Glutamatergic neuron (in vitro differentiated cells): ENCODE measurements at places on chromosomes 16 and 17.

- no peak for DNase-seq
- peaks cover 3% of the 10 kb centered on the region for H3K36me3 ChIP-seq
- H3K4me3 ChIP-seq: no peak overlapping the region
- no peak overlapping the region for H3K27ac ChIP-seq
- no peaks in the 10 kb centered on the region for H3K4me1 ChIP-seq
Measured at GRCh38 chr17:6953689-6954088, 42.2 kb upstream of the ALOX12 start.

GRCh38 chr17:32664936-32665583 is 178.3 kb downstream of the CDK5R1 start:
- no peak for DNase-seq
- no peak overlapping the region for H3K27ac ChIP-seq
- no peak overlapping the region for H3K4me3 ChIP-seq
- H3K4me1 ChIP-seq: no peaks in the 10 kb centered on the region

- DNase-seq: no peak
- peaks cover 10% of the 10 kb centered on the region for H3K27me3 ChIP-seq
- H3K27ac ChIP-seq: peak overlapping the region; percentile 8
- no peak overlapping the region for H3K4me3 ChIP-seq
- H3K36me3 ChIP-seq: peaks cover 24% of the 10 kb centered on the region
- H3K4me1 ChIP-seq: peaks cover 7% of the 10 kb centered on the region
Measured at GRCh38 chr17:66951605-66951953, 12.9 kb upstream of the CACNG4 start.

- H3K4me3 ChIP-seq: no peak overlapping the region
- DNase-seq: no peak
- H3K27ac ChIP-seq: no peak overlapping the region
Measured at GRCh38 chr17:60395508-60396065, 3.7 kb upstream of the USP32 start.

- no peak overlapping the region for H3K4me3 ChIP-seq
- no peaks in the 10 kb centered on the region for H3K36me3 ChIP-seq
- H3K27me3 ChIP-seq: no peaks in the 10 kb centered on the region
- no peak for DNase-seq
- H3K27ac ChIP-seq: no peak overlapping the region
Measured at GRCh38 chr16:59593194-59593661, 859.1 kb upstream of the GOT2 start.

DNA sequence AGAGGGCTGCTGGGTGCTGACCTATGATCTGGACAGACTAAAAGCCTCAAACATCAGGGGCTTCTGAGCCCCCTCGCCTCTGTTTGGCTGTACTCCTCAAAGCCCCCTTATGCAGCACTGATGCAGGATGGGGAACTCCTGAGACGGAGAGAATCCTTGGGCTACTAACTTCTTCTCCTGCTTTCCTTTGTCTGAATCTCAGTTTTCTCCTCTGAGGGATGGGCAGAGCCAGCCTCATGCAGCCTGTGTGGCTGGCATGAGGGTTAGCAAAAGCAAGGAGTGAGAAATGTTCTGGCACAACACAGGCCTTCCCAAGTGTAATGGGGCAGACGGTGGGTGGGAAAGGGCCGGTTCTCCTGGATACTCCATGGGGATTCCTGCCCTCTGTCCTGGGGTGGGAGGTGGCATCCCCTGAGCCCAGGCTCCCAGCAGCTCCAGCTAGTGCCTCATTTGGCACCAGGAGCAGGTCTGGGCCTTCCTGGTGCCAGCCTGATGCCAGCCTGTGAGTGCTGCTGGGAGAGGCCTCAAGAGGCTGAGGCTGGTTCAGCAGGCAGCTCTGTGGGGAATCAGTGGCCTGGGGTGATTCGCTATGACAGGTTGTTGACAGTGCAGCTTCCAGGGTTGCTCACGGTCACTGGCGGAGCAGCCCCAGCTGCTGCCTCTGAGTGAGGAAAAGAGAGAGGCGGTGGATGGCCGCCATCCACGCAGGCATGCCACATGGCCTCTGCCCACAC is 4.0 kb upstream of the BRD7 start:
- no peaks in the 10 kb centered on the region for H3K36me3 ChIP-seq
- H3K4me3 ChIP-seq: no peak overlapping the region
- peaks cover 9% of the 10 kb centered on the region for H3K4me1 ChIP-seq
- peak; percentile 44 for DNase-seq
- H3K27me3 ChIP-seq: peaks cover 5% of the 10 kb centered on the region
- H3K27ac ChIP-seq: peak overlapping the region; percentile 41

DNA sequence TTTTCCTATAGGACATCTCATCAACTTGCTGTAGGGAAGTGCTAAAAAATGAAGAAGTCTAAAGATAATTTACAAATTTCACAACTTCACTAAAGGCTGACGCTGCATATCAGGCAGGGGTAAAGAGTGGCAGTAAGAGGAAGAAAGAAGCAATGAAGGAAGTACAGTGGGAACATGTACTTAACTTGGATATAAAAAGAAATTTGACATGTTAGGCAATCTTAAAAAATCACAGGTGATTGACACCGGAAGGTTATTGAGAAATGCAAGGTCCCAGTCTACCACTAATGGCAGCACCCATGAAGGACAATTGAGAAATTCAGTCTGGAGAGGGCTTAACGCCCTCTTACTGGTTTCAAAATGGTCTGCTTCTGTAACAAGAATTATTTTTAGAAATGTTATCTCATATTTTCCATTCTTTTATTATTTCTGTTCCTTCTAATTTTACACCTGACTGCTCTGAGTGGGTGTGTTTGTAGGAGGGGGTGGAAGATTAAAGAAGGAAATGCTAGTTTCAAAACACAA is 358.1 kb downstream of the KCNJ2 start:
- H3K4me3 ChIP-seq: no peak overlapping the region
- H3K36me3 ChIP-seq: no peaks in the 10 kb centered on the region
- no peak for DNase-seq
- no peaks in the 10 kb centered on the region for H3K4me1 ChIP-seq
- H3K27me3 ChIP-seq: no peaks in the 10 kb centered on the region

GRCh38 chr16:14502256-14502875 is 127.7 kb downstream of the PARN start:
- H3K36me3 ChIP-seq: no peaks in the 10 kb centered on the region
- peaks cover 12% of the 10 kb centered on the region for H3K4me1 ChIP-seq

DNA sequence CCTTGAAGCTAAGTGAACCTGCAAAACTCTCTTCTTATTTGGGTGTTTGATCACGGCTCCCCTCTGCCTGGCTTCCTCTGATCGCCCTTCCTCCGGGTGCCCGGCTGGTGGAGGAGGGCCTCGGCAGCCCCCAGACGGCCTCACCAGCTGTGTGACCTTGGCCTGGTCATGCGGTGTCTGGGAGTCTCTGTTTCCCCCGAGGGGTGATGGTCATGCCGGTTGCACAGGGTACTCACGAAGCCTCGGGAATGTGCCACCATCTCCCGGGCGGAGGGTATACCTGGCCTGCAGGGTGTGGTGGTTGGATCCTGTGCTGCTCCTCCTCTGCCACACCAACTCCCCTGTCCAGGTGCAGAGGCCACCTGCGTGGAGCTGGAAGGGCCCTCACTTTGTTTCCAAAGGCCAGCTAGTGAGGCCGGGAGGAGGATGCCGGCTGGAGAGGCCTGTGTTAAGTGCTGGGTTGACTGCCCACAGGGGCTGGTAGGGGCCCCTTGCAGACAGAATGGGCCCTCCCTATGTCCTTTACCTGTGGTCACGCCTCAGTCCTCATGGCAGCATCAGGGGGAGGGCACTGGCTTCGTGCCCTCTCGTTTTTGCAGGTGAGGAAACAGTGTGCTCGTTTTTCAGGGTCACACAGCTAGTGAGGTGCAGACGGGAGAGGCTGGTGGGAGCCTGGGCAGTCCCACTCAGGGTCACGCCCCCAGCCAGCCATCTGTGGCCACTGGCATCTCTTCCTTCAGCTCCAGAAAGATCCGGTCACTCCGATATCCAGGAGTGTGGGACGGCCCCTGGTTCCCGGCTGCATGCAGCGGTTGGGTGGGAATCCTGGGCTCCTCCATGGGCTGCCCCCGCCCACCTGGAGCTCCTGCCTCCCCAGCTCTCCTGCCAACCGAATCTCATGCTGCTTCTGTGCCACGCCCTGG is 148.5 kb upstream of the GSE1 start:
- peaks cover 31% of the 10 kb centered on the region for H3K4me1 ChIP-seq
- H3K27ac ChIP-seq: no peak overlapping the region
- no peak for DNase-seq
- peaks cover 25% of the 10 kb centered on the region for H3K27me3 ChIP-seq

GRCh38 chr17:33679595-33679994 is 386.5 kb upstream of the ASIC2 start:
- peak overlapping the region; percentile 18 for H3K27ac ChIP-seq
- no peaks in the 10 kb centered on the region for H3K36me3 ChIP-seq
- no peaks in the 10 kb centered on the region for H3K27me3 ChIP-seq
- no peak for DNase-seq

GRCh38 chr16:4373909-4374742 is 2.5 kb downstream of the VASN start:
- DNase-seq: no peak
- H3K27ac ChIP-seq: no peak overlapping the region
- H3K36me3 ChIP-seq: no peaks in the 10 kb centered on the region
- H3K4me3 ChIP-seq: peak overlapping the region; percentile 46

- H3K27ac ChIP-seq: no peak overlapping the region
- no peaks in the 10 kb centered on the region for H3K36me3 ChIP-seq
- H3K27me3 ChIP-seq: peaks cover 4% of the 10 kb centered on the region
- no peak for DNase-seq
Measured at GRCh38 chr16:78490847-78491246, 391.4 kb downstream of the WWOX start.

DNA sequence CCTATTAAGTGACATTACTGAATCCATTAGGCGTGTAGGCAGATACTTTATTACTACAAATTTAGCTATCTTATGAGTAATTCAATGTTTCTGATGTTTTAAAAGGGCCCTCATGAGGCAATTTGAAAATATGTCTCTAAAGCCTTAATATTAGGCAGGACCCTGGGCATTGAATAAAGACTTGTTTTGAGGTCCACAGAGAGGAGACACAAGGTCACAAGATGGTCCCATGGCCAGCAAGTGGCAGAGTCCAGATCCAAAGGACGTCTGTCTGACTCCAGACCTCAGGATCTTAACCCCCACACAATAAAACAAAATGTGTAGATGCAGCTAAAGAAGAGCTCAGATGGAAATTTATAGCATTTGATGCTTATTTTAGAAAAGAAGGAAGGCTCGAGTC is 31.9 kb upstream of the HEATR6 start:
- DNase-seq: no peak
- no peak overlapping the region for H3K27ac ChIP-seq
- no peak overlapping the region for H3K4me3 ChIP-seq
- H3K27me3 ChIP-seq: no peaks in the 10 kb centered on the region

DNA sequence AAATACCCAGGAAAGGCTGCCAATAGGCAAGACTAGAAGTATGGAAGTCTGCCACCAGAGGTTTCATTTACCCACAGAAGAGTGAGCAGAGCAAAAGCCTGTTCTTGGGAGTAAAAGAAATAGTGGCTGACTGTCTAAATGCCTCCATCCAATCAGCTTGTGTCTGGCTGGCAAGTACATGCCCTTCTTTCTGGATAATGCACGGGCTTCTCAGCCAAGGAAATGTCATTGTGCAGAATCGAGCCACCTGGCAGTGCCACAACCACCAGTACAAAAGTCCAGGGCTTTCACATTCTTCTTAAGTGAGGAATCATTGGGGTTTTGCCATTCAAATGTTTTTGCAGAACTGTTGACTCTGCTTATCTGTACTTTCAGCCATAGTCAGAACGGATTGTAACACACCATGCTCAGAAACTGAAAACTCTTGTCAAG is 10.1 kb upstream of the ERCC4 start:
- no peak overlapping the region for H3K27ac ChIP-seq
- no peaks in the 10 kb centered on the region for H3K27me3 ChIP-seq
- H3K4me3 ChIP-seq: no peak overlapping the region
- H3K4me1 ChIP-seq: no peaks in the 10 kb centered on the region
- no peak for DNase-seq

DNA sequence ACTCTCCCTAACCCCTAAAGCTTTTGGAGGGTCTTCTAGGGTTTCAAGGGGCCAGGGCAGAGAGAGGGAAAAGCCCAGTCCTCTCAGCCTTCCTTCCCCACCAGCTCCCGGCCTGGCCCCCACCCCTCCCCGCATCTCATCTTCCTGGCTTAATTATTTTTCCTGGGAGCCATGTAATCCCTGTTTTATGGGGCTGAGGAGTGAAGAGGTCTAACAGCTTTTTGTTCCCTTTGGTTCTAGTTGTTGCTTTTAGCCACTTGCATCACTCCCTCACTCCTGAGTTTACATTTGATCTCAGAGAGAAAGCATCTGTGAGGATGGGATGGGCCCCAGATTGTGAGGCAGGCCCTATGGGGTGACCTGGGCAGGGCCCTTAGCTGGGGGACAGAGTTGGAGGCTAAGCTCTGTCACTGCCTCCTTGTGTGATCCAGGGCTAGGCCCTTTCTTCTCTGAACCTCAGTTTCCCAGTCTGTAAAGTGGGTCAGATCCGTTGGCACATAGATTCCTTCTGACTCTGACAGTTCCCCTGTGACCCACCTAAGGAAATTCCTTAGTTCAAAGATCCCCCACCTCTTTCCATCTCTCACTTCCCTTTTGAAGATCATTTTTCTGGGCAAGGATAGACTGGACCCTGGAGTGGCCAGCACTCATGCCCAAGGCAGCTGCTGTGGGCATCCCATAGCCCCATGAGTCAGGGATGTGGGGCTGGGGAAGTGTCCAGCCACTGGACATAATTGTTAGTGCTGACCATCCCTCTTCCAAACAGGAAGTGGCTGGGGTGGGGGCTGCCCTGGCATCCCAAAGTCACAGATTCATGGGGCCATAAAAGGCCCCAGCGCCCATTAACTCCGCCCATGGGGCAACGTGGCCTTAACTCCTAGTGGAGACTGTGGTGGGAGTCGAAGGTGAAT is 20.1 kb downstream of the UNC119 start:
- no peaks in the 10 kb centered on the region for H3K36me3 ChIP-seq
- no peak overlapping the region for H3K27ac ChIP-seq
- H3K4me1 ChIP-seq: peaks cover 15% of the 10 kb centered on the region
- peaks cover 3% of the 10 kb centered on the region for H3K27me3 ChIP-seq

- peaks cover 1% of the 10 kb centered on the region for H3K4me1 ChIP-seq
- peak; percentile 88 for DNase-seq
- peak within 1 kb of the TSS; percentile 92 for H3K4me3 ChIP-seq
- H3K36me3 ChIP-seq: no peaks in the 10 kb centered on the region
Measured at GRCh38 chr17:6831661-6832263, at the start of gene TEKT1. TEKT1 (minus strand) TSS chr17:6831729; CDS start chr17:6830376, 1,353 bp downstream.

DNA sequence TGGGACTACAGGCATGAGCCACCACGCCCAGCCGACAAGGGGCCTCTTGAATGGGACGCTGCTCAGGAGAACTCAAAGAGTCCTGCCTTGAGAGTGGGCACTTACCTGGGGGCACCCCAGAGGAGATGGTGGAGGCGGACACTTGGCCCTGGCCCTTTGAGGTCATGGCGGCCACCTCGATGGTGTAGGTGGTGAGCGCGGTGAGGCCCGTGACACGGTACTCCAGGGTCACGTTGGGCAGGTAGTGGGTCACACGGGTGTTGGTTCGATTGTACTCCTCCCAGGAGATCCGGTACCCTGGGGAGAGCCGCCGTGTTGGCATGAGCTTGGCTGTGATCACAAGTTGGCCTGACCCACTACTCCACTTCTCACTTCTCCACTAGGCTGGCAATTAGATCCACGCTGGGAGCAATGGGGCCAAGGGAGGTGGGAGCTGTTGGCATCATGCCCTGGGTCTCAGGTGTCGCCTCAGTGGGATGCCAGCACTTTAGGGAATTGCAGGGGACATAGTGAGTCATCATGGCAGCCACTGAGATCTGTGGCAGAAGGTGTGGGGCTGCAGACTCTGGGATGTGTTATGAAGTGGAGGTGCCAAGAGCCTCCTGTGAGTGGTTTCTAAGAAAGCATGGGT is 89.2 kb upstream of the CDC42EP4 start:
- no peaks in the 10 kb centered on the region for H3K36me3 ChIP-seq
- no peak overlapping the region for H3K4me3 ChIP-seq
- no peak overlapping the region for H3K27ac ChIP-seq
- H3K4me1 ChIP-seq: no peaks in the 10 kb centered on the region
- no peak for DNase-seq
